ENCODE measurements at places on chromosomes 13 and 19. TPM values are rescaled to one million over a fixed set of nuclear protein-coding genes. Genes with fewer than 3 reads are reported as not detected.

The UBE2L5 gene
- not detected for total RNA-seq

The ERICH4 gene
- not detected for total RNA-seq

The VSTM1 gene
- total RNA-seq, result not detected

The TNNT1 gene
- total RNA-seq, result 23.9 TPM

The MYBPC2 gene
- total RNA-seq, result not detected

The RFPL4AL1 gene
- total RNA-seq, result 54.4 TPM

The TMEM238 gene
- 3.3 TPM for total RNA-seq

The APC2 gene
- not detected for total RNA-seq

The EPS8L1 gene
- 4.9 TPM for total RNA-seq

The NXNL1 gene
- not detected for total RNA-seq

The HPN gene
- not detected for total RNA-seq

The TRAPPC2B gene
- 24.9 TPM for total RNA-seq

The CADM4 gene
- 9.9 TPM for total RNA-seq

The TMPRSS9 gene
- not detected for total RNA-seq

The CYP2A7 gene
- total RNA-seq, result not detected

The SPATA13 gene
- total RNA-seq, result 14.6 TPM

The KRTDAP gene
- not detected for total RNA-seq

The MCOLN1 gene
- total RNA-seq, result 3.6 TPM

The LIM2 gene
- total RNA-seq, result not detected

The SIAH3 gene
- 0.12 TPM for total RNA-seq

The TEX29 gene
- not detected for total RNA-seq

All from Daoy (cell line).